Cardiac muscle cell (in vitro differentiated cells and primary cell): ENCODE measurements at places on chromosomes 3 and 15. TPM values are rescaled to one million over a fixed set of nuclear protein-coding genes. Genes with fewer than 3 reads are reported as not detected.

GRCh38 chr15:39828374-39828931, 45.8 kb upstream of the FSIP1 start:
- DNase-seq: peak; percentile 77

GRCh38 chr15:63238796-63239195, 38.6 kb upstream of the APH1B start:
- DNase-seq: no peak

GRCh38 chr3:189166321-189166720, 5.5 kb upstream of the TPRG1 start:
- no peak for DNase-seq

DNA sequence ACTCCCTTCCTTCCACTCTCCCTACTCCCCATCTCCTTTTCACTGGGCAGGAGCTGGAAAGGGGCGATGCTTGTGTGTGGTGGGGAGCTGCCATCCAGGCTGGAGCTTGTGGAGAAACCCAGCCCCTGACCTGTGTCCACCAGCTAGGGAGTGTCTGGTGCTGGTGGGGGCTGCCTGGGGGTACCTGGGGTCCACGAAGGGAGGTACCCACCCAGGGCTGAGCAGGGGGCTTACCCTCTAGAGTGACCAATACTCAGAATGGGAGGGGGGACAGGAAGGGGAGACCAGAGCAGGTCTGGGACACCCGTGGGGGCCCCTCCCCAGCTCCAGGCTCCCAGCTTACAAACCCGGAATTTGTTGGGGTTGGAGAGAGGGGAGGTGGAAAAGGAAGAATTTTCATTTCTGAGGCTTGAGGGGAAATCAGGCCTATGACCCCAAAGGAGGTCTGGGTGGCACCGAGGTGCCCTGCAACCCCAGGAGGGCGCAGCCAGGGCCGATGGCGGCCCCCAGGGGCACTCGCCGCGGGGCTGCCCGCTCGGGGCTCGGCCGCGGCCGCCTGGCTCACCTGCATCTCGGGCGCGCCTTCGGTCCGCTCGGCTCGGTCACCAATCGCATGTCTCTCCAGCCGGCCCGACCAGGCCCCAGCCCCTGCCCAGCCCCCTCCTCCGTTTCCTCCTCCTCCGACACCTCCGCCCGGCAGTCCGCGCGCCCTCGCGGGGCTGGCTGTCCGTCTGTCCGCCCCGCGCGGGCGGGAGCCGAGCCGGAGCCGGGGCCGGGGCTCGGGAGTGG, 773 bp downstream of the LINGO1 start:
- no peak for DNase-seq

DNA sequence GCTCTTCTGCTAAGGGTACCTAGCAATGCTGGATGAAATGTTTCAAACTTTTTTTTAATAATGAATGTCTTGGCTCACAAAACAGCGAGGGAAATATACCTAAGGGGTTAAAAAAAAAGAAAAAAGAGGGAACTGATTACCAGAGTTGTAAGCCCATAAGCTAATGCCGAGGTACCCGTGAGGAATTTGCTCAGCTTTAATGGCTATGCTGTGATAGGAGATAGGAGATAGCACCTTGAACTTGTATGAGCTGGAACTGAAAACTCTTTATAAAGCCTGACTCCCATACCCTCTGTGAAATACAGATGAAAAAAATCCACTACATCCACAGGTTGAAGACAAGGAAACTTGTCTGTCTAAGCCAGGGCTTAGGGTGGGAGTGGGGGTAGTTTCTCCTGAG, 13.9 kb downstream of the GRAMD1C start:
- DNase-seq: no peak

Gene ANKRD63
- total RNA-seq: 24.4 and 104 TPM in 2 replicates

Gene MEIS2
- total RNA-seq: 326 and 432 TPM in 2 replicates
